Cortex of kidney (tissue), 1 donor: ENCODE measurements at places on chromosomes 5 and 9.

DNA sequence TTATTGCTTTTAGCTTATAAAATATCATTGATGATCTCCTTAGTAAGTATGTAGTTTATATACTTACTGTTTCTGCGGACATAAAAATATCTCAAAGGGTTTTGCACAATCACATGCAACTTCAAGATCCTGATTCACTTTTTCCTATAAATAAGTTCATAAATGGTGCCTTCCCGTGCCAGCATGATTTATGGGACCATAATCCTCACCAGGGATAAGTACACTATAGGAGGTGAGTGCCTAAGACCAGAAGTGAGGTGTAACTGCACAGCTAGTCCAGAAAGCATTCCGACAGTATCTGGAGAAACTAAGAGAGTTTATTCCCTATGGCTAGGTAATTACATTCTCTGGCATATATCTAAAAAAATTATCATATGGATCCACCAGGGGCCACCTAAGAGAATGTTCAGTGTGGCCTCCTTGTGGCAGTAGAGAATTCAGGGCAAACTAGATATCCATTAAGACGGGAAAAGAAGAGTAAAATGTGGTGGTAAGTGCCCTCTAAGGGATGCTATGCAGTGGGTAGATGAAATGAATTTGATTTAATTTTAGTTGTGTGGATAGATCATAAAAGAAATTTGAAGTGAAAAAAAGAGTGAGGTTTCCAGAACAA lies 402.5 kb upstream of the SLC24A2 start:
- DNase-seq, result no peak

- no peak for DNase-seq
These were observed 211.2 kb downstream of the NXNL2 start for GRCh38 chr9:88746029-88746742.

GRCh38 chr5:174045470-174046025 lies at the start of gene NSG2:
Gene NSG2 (plus strand): TSS chr5:174045706. CDS start chr5:174046756, 1,050 bp downstream.
- no peak for DNase-seq

DNA sequence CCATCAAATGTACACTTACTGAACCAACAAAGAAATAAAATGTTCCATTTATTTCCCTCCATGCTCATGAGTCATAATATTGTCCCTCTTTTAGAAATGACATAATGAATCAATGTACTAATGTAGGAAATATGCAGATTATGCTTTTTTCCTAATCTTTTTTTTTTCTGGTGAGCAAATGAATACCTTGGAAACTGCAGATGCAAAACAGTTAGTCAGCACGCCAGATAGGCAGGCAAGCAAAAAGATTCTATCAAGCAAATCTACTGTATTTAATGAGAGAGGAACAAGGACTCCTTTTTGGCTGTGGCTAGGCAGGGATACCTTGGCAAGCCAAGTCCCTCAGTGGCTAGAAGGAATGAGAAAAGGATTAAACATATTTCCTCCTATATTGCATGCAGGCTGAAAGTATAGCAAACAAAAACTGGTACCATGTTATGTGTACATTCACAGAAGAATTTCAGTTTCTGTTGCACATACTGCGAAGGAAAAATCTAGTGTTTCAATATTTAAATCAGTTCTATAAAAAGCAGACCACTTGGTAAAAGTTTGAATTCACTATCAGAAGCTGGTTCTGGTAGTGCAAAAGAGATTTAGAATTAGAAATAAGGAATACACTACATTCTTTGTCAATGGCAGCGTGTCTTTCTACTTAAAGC lies 605.4 kb downstream of the TLE1 start:
- DNase-seq, result no peak

GRCh38 chr9:37037503-37038301 lies 3.6 kb upstream of the PAX5 start:
- DNase-seq, result no peak

DNA sequence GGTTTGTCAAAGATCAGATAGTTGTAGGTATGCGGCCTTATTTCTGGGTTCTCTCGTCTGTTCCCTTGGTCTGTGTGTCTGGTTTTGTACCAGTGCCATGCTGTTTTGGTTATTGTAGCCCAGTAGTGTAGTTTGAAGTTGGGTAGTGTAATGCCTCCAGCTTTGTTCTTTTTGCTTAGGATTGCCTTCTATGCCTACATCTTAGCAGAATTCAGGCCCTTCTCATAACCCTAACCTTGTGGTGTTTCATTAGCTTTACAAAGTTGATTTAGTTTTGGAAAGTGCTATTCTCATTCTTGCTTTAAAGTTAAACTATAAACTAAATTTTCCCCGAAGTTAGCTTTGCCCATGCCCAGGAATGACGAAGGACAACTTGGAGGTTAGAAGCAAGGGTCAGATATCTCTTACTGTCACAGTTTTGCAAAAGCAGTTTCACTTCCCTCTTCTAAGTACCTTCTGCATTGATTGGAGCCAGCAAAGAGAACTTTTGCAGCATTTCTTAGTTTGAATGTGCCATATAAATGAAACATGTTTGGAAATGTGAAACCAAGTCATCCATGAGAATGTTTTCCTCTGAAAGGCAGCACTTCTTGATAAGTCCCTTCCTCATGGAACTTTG lies 274.3 kb upstream of the DMRT1 start:
- DNase-seq, result no peak

DNA sequence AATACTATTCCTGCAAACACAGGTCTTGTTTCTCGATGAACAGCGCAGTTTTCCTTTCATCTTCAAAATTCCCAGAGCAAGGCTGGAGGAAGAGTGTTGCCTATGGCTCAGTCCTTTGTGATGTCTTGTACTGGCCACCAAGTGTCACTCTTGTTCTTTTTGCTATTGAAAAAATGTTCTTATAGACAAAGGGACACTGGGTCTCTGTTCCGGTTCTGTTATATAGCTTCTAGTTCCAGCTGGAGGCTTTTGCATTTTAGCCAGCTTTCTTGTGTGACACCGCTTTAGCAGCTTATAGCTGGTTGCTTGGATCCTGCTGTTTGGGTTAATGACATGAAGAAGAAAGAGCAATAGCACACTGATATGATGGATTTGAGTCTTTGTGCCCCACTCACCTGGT lies 343.7 kb upstream of the KCNN2 start:
- no peak for DNase-seq

- DNase-seq, result no peak
These were observed 92.7 kb downstream of the PCSK1 start for GRCh38 chr5:96340357-96340756.

DNA sequence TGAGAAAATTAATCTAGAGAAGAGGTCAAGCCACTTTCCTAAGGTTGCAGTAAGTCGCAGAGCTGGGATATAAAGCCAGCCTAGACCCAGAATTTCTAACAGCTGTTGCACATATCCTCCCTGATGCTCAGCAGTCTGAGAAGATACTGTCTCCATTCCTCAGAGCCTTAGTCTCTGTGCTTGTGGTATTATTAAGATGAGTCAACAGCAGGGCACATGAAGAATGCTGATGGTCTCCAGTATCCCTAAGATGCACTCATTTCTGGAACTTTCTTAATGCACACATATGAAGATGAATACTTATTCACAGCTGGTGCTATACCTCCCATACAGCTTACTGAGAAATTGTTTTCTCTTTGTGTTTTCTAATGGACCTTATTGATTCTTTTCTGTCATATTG lies 32.5 kb downstream of the SGCD start:
- DNase-seq, result no peak

GRCh38 chr9:91789941-91790340 lies 160.1 kb downstream of the ROR2 start:
- no peak for DNase-seq

DNA sequence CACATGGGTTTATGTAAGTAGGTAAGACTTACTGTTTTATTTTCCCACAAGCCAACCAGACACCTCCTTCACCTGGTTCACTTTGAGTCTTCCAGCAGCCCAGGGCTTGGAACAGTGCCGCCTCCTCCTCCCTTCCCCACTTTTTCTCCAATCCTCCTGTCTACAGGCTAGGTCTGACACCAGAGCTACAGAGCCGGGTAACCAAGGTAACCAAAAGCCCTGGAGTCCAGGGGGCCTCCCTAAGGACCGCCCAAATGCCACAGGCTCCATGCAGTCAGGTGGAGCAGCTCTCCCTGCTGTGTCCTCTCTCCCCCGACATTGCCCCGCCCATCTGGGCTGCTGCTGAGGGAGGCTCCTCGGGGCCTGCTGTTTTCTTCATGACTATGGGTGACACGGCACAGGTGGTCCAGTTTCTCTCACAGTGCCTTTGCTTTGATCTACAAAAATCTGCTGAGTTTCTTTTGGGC lies 138.0 kb upstream of the EFNA5 start:
- no peak for DNase-seq

GRCh38 chr5:107887166-107887943 lies 216.6 kb upstream of the EFNA5 start:
- no peak for DNase-seq

DNA sequence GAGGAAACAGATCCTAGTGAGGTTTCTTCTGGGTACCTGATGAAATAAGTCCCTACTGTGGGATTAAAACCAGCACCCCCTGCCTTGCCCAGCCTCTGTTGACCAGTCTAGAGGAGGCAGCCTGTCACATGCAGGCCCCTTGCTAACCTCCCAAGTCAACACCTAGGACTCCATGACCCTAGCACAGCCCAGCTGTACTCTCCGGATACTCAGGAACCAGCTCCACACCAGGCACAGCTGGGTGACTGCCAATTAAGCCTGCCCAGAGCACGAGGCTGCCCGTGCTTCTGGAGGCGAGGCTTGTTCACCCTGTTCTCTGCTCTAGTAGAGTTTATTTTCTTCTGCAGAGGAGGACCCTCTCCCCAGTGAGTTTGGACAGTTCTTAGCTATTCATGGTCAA lies 92.5 kb downstream of the SNX24 start:
- DNase-seq, result no peak

DNA sequence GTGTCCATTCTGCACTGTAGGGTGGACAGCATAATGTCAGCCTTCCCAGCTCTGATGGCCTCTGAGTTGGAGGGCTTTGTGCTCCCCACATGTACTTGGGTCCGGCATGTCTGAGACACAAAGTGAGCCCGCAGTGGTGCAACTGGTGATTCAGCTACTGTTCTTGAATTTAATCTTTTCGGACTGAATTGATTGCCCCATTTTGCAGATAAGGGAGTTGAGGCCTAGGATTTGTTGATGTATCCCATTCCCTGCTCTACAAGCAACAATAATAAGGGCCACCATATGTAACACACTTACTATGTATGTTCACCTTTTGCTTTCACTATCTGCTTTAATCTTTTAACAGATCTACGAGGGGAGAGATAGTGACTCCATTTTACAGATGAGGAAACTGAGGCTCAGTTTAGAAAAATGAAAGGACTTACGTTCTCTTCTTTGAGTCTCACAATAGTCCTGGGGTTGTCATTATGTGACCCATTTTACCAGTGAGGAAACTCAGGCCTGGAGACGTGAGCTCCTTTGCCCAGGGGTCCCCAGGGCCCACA lies 4.5 kb downstream of the GSN start:
- DNase-seq, result no peak

GRCh38 chr5:73344835-73345234 lies 103.7 kb downstream of the FOXD1 start:
- no peak for DNase-seq

GRCh38 chr5:16497546-16497945 lies 31.9 kb upstream of the ZNF622 start:
- DNase-seq, result no peak

- no peak for DNase-seq
These were observed 227.8 kb downstream of the NSG2 start for GRCh38 chr5:174273325-174273724.

- DNase-seq, result no peak
These were observed 233.2 kb downstream of the SPATA31A1 start for GRCh38 chr9:39588500-39589137.

GRCh38 chr5:14783691-14784090 lies 87.9 kb downstream of the ANKH start:
- no peak for DNase-seq

GRCh38 chr9:109107402-109108240 lies 12.1 kb downstream of the TMEM245 start:
- no peak for DNase-seq

DNA sequence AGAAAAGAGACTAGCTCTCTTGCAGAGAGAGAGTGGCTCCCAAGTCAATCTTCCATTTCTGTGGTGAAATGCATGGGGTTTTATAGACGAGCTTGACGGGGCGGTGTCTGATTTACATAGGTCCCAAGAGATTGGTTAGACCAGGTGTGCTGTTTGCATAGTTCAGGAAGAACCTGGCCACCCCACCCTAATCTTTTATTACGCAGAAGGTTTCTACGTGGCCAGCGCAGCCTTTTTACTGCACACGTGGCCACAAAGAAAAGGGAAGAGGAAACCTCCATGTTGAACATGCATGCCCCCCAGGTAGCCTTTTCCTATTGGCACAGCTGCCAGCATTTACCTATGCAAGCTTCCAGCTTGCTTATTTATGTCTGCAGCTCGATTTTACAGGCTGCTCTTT lies 92.1 kb downstream of the CAVIN4 start:
- DNase-seq, result no peak

GRCh38 chr5:167877114-167877722 lies 414.2 kb upstream of the WWC1 start:
- no peak for DNase-seq

DNA sequence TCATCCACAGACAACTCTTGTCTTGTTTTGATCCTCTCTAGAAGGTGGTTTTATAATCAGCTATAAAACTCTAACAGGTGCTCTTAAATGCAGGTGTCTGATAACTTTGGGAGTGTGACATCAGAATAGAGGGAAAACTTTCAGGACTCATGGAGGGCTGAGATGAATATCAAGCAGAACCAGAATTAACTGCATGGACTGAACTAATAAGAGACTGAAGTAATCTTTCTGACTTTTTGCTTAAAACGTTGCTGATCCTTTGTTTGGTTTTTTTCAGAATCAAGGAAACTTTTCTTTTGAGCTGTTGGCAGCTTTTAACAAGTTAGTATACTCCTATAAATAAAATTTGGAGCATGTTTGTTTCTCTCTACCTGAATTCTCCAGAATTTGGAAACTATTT lies 2.3 kb upstream of the OR2V2 start:
- no peak for DNase-seq

DNA sequence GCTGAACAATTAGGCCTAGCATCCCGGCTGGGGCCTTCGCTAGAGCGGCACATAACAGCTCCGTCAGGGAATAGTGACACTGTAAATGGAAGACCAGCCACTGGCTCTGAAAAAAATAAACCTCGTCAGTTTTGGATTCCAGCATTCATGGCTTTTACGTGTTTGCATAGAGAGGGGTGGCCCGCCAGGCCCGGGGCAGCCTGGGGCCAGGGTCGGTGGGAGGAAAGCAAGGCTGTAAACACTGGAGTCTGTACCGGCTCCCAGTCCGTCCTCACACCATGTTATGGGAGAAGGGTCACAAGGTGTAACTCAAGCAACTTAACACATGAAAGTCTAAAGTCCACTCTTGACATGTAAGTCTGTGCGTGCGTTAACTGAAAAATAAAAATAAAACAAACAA lies 11.2 kb downstream of the CCNI2 start:
- DNase-seq, result no peak

- no peak for DNase-seq
These were observed 283.0 kb upstream of the IRX2 start for GRCh38 chr5:3034449-3034848.

- no peak for DNase-seq
These were observed 2.4 kb upstream of the CATSPER3 start for GRCh38 chr5:134965271-134965825.

GRCh38 chr5:72305194-72306142 lies 14.6 kb downstream of the MRPS27 start:
- DNase-seq, result no peak
